ENCODE measurements at places on chromosomes 2 and 18. TPM values are rescaled to one million over a fixed set of nuclear protein-coding genes. Genes with fewer than 3 reads are reported as not detected.

DNA sequence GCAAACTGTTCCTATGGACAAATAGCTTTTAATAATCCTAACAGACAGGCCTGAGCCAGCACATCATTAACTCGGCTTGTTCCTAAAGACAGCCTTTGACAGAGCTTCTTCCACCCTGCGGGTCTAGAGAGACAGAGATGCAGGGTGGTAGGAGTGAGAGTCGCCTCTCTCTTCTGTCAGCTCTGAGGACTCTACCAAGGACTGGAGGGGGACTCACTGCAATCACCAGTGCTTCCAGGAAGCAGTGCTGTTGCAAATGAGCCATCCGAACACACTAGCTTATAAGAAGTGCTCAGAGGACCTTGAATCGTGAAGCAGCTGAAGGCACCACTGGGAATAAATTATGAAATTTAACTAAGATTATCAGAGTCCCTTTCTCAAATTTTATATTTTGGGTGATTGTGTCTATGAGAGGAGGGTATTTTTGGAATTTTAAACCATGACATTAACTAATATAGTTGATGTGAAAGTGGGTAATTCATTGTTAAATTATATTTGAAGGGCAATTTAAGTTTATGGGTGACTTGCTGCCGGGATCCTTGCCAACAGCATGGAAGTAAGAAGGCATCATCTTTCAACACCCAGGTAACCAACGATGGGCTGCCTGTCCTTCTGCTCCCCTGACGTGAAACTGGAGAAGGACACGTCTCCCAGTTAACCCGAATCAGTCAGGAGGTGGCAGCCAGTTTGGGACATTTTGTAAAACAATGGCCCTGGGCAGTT is 43.6 kb upstream of the PXDN start:
- H3K36me3 ChIP-seq = no peaks in the 10 kb centered on the region
- H3K27me3 ChIP-seq = peaks cover 2% of the 10 kb centered on the region
- no peak for DNase-seq
- no peaks in the 10 kb centered on the region for H3K4me1 ChIP-seq

GRCh38 chr2:69667805-69668382 is 24.4 kb upstream of the AAK1 start:
- no peak overlapping the region for H3K4me3 ChIP-seq
- H3K27me3 ChIP-seq = no peaks in the 10 kb centered on the region
- H3K27ac ChIP-seq = no peak overlapping the region
- peaks cover 10% of the 10 kb centered on the region for H3K4me1 ChIP-seq

Gene GBX2
- not detected for total RNA-seq

GRCh38 chr2:8750221-8750620 is 68.4 kb downstream of the ID2 start:
- no peak overlapping the region for H3K4me3 ChIP-seq
- H3K27ac ChIP-seq = no peak overlapping the region
- H3K27me3 ChIP-seq = no peaks in the 10 kb centered on the region
- H3K4me1 ChIP-seq = no peaks in the 10 kb centered on the region
- H3K36me3 ChIP-seq = peaks cover 19% of the 10 kb centered on the region
- DNase-seq = no peak

GRCh38 chr2:41020358-41020757 is 568.5 kb upstream of the SLC8A1 start:
- H3K4me3 ChIP-seq = no peak overlapping the region
- H3K4me1 ChIP-seq = no peaks in the 10 kb centered on the region

- peaks cover 5% of the 10 kb centered on the region for H3K27me3 ChIP-seq
- no peak overlapping the region for H3K4me3 ChIP-seq
- DNase-seq = no peak
- H3K36me3 ChIP-seq = no peaks in the 10 kb centered on the region
- no peak overlapping the region for H3K27ac ChIP-seq
Observed at GRCh38 chr2:151217343-151217742, 44.3 kb downstream of the RBM43 start.

- no peaks in the 10 kb centered on the region for H3K27me3 ChIP-seq
- H3K36me3 ChIP-seq = peaks cover 4% of the 10 kb centered on the region
- no peak overlapping the region for H3K27ac ChIP-seq
Observed at GRCh38 chr2:205290299-205290698, 392.0 kb upstream of the NRP2 start.

DNA sequence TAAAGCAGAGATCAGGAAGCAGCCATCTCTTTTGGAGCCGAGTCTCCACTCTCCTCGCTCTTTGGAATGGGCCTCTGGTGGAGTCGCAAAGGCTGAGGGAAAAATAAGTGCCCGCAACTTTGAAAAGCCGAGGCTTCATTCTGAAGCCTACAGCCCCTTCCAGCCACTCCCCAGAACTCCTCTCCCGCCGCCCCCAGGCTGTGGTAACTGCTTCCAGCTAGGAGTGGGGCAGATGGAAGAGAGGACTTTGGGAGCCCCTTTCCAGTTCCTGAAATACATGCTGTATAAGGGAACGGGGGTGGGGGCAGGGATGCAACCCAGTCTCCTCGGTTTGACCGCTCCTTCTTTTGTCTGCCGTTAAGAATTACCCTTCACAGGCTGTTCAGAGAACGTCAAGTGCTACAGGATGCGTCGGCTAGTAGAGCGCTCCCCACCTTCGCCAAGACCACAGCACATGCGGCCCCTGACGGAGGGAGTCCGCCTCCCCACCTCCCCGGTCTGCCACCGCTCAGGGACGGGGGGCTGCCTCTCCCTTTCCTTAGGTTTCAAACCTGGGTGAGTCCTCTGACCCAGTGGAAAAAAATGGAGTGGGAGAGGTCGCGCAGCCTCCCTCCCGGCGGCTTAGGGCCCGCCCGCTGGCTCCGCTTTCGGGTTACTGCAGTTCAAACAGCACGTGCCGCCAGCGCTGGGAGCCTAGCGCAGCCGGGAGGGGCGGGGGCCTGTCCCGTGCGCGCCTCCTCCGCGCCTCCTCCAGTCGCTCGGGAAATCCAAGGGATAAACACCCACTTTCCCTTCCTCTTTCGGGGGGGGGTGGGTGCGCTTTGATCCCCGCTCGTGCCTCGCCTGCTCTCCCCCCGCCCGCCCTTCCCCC is 4.9 kb downstream of the CYP26B1 start:
- no peak overlapping the region for H3K4me3 ChIP-seq
- no peak overlapping the region for H3K27ac ChIP-seq
- peaks cover 2% of the 10 kb centered on the region for H3K4me1 ChIP-seq
- H3K27me3 ChIP-seq = peaks cover 36% of the 10 kb centered on the region
- DNase-seq = no peak

- H3K4me1 ChIP-seq = peaks cover 23% of the 10 kb centered on the region
- H3K4me3 ChIP-seq = no peak overlapping the region
- H3K27ac ChIP-seq = no peak overlapping the region
- H3K36me3 ChIP-seq = peaks cover 54% of the 10 kb centered on the region
Observed at GRCh38 chr2:229870903-229871656, 50.7 kb downstream of the TRIP12 start.

GRCh38 chr18:61085761-61086160 is 247.5 kb upstream of the CDH20 start:
- H3K4me3 ChIP-seq = no peak overlapping the region
- no peak overlapping the region for H3K27ac ChIP-seq
- no peaks in the 10 kb centered on the region for H3K27me3 ChIP-seq
- no peaks in the 10 kb centered on the region for H3K36me3 ChIP-seq

GRCh38 chr2:207819839-207820784 is 50.4 kb upstream of the FZD5 start:
- no peaks in the 10 kb centered on the region for H3K4me1 ChIP-seq
- no peak for DNase-seq
- peaks cover 4% of the 10 kb centered on the region for H3K36me3 ChIP-seq
- no peak overlapping the region for H3K4me3 ChIP-seq

GRCh38 chr2:42775186-42775585 is 11.3 kb upstream of the OXER1 start:
- H3K4me1 ChIP-seq = peaks cover 2% of the 10 kb centered on the region
- H3K27me3 ChIP-seq = no peaks in the 10 kb centered on the region
- peaks cover 6% of the 10 kb centered on the region for H3K36me3 ChIP-seq
- no peak overlapping the region for H3K27ac ChIP-seq
- no peak for DNase-seq
- no peak overlapping the region for H3K4me3 ChIP-seq

DNA sequence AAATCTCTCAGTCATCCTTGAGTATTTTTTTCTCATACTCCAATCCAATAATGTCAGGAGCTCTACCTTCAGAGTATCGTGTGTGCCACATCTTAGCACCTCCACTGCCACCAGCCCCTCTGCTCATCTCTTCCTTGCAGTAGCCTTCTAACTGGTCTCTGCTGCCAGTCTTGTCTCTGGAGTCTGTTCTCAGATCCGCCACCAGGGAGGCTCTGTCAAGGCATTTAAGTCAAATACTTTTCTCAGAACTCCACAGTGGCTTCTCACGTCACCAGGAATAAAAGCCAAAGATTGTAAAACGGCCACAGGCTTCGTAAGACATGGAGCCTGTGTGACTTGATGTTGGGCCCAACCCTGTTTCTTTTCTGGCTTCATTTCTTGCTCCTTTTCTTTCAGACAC is 7.1 kb downstream of the UNC50 start:
- peak overlapping the region; percentile 1 for H3K27ac ChIP-seq
- no peak overlapping the region for H3K4me3 ChIP-seq
- peaks cover 78% of the 10 kb centered on the region for H3K36me3 ChIP-seq
- H3K4me1 ChIP-seq = peaks cover 50% of the 10 kb centered on the region
- no peaks in the 10 kb centered on the region for H3K27me3 ChIP-seq
- DNase-seq = no peak

Gene TACR1
- not detected for total RNA-seq

GRCh38 chr2:228269351-228269750 is 87.9 kb upstream of the SPHKAP start:
- DNase-seq = no peak
- no peaks in the 10 kb centered on the region for H3K27me3 ChIP-seq
- no peak overlapping the region for H3K4me3 ChIP-seq
- H3K27ac ChIP-seq = no peak overlapping the region
- no peaks in the 10 kb centered on the region for H3K4me1 ChIP-seq

Gene UGT1A4
- total RNA-seq = not detected

GRCh38 chr2:10097352-10098148 is 17.3 kb upstream of the CYS1 start:
- H3K27me3 ChIP-seq = peaks cover 28% of the 10 kb centered on the region
- H3K4me3 ChIP-seq = no peak overlapping the region
- no peak for DNase-seq
- peaks cover 4% of the 10 kb centered on the region for H3K4me1 ChIP-seq
- H3K27ac ChIP-seq = no peak overlapping the region
- H3K36me3 ChIP-seq = no peaks in the 10 kb centered on the region

DNA sequence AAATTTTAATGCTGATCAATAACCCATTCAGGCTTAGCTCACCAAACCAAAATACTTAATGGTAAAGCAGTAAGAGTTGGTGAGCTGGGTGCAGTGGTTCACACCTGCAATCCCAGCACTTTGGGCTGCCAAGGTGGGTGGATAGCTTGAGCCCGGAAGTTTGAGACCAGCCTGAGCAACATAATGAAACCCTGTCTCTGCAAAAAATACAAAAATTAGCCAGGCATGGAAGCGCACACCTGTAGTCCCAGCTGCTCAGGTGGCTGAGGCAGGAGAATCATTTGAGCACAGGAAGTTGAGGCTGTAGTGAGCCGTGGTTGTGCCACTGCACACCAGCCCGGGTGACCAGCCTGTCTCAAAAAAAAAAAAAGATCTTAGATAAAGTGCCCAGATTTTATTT is 35.7 kb upstream of the MPP4 start:
- peaks cover 6% of the 10 kb centered on the region for H3K4me1 ChIP-seq
- peaks cover 19% of the 10 kb centered on the region for H3K36me3 ChIP-seq
- no peaks in the 10 kb centered on the region for H3K27me3 ChIP-seq
- DNase-seq = no peak

DNA sequence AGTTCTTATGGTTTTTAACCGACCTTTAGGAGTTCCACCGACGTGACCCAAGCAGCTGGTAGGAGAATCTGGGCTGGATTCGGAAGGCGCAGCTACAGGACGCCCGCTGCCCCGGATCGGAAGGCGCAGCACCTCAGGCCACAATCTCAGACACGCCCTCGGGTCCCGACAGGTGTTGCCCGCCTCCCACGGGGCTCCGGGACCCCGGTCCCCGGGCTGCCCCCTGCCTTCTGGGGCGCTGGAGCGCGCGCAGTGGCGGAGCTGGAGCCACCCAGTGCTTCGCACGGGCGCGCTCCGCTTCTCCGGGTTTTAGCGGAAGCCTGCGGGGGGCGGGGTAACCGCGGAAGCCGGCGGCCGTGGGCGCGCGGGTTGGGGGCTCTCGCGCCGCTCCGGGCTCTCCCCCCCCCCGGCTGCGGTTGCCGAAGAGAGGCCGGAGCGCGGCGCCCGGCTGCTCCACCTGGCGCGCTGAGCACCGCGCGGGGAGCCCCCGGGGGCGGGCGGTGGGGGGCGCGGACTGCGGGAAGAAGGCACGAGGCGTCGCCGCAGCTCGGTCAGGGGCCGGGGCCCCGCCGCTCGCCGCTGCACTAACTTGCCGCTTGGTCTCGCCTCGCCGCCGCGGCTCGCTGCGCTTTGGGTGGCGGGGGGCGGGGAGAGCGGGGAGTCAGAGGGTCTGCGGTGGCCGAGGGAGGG is 718.8 kb downstream of the DPP10 start:
- H3K4me3 ChIP-seq = peak overlapping the region; percentile 8
- no peaks in the 10 kb centered on the region for H3K36me3 ChIP-seq
- no peak for DNase-seq
- H3K27me3 ChIP-seq = peaks cover 23% of the 10 kb centered on the region
- no peaks in the 10 kb centered on the region for H3K4me1 ChIP-seq
